Stimulated activated CD8-positive, alpha-beta memory T cell treated with anti-CD3 and anti-CD28 coated beads, Interleukin-4, amount 100 ng/mL, for 48 hours (primary cell): ENCODE measurements at places on chromosomes 3 and 15.

DNA sequence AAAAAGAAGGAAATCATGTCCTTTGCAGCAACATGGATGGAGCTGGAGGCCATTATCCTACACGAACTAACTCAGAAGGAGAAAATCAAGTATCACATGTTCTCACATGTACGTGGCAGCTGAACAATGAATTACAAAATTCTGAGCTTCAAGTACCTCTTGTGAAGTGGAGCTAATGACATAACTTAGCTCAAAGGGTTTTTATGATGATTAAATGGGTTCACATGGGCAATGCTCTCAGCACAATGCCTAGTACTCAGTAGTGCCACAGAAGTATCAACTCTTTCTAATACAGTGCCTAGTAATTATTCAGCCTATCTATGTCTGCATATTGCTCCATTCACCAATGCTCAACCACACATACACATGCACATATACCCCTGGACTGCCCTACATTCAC lies 407.5 kb upstream of the WNT5A start:
- DNase-seq: no peak

DNA sequence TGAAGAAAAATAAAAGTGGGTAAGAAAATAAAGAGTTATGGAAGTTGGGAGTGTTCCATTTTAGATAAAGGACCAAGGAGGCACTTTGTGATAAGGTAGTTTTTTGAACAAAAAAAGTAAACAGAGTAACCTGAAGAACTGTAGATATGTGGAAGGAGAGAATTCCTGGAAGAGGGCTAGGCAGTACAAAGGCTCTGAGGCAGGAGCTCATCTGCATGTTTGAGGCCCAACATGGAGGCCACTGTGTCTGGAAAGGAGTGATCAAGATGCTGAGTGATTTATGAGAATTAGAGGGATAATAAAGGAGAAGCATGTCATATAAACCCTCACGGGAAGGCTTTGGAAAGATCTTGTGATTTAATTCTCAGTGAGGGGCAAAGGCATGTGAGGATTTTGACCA lies 126.5 kb downstream of the DTWD1 start:
- no peak for DNase-seq

- DNase-seq: no peak
Observed at GRCh38 chr3:175702956-175703355, 843.8 kb downstream of the NAALADL2 start.

DNA sequence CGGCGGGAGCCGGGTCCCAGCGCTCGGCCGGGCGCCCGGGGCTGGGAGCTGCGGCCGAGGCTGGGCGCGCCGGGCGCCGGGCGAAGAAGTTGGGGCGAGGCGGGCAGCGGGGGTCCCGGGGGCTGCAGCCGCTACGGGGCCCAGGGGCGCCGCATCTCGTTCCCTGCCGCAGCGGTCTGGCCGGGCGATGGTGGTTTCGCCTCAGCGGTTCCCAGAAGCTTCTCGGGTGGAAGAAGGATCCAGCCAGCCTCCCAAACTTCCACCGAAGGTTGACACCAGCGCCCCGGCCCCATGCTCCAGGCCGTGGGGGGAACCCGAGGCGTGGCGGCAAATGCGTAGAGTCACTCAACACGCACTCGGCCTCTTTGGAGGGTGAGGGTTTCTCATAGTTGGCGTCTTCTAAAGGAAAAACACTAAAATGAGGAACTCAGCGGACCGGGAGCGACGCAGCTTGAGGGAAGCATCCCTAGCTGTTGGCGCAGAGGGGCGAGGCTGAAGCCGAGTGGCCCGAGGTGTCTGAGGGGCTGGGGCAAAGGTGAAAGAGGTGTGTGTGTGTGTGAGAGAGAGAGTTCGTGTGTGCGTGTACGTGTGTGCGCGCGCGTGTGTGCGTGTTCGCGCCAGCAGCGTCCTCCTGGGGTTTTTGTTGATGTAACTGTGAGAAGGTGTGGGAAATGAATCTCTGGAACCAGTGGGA lies 940 bp downstream of the BOC start:
- peak; percentile 34 for DNase-seq

DNA sequence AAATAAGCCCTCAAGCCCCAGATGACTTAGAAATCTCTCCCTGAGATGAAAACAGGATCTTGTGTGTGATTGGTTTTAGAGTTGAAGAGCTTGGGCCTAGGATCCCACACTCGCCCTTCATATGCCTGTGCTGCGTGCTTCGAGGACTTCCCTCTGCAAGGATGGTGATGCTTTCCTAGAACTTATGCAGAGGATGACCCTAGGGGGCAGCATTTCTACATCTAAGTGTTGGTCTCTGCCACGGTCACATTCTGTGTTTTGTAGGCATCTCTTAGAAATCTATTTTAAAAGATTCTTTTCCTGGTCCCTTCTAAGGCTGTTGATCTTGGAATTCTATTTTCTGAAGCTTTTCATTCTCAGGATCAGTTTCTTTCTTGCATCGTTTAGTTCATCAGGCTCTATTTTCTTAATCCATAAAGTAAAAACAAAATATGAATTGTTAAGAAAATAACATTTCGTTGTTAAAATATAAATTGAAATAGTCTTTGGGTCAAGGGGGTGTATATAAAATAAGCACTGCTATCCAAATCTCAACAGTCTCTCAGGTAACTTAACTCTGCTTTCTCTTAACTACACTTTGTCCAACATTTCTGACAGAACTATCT lies 45.7 kb downstream of the WDR76 start:
- DNase-seq: no peak

DNA sequence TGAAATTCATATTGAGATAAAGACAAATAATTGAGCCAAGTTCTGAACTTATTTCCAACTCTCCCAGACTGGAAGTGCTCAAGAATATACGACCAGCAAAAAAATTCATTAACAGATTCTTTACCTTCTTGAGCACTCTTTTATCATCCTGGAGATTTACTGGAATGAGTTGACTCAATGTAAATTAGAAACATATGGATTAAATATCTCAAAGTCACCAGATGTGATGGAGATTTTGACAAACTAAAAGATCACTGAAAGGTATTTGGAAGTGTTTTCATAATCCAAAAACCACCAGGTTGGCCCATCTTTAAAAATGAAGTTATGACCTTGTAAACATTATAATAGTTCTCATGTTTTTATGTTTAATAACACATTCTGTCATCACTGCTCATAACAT lies 433.2 kb upstream of the RASGRP1 start:
- no peak for DNase-seq
